Activated naive CD4-positive, alpha-beta T cell treated with anti-CD3 and anti-CD28 coated beads, Interleukin-2, amount 50 U/mL, for 72 hours (primary cell): ENCODE measurements at places on chromosomes 3 and 15.

GRCh38 chr3:195911946-195912270 is 3.6 kb upstream of the TNK2 start:
- no peak for DNase-seq

DNA sequence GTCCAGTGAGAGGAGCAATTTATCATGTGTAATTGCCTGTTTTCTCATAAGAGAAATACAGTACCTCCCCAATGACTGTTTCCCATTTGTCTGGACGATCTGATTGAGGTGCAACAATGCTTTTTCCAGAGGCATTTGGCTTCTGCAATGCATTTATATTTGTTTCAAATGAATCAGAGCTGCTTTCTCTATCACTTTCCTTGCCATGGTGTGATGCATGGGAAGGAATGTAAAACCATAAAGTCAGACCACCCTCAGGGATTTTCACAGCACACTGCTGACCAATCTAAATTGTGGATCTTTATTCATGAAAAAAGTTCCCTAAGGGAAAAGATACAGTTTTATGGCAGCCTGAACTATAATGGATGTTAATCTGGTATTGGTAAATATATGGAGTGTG is 333.0 kb downstream of the ZNF385D start:
- no peak for DNase-seq

GRCh38 chr3:39150148-39150802 is 3.1 kb downstream of the CSRNP1 start:
- no peak for DNase-seq

- no peak for DNase-seq
These were observed 17.9 kb upstream of the OR5H6 start for GRCh38 chr3:98246142-98246541.

DNA sequence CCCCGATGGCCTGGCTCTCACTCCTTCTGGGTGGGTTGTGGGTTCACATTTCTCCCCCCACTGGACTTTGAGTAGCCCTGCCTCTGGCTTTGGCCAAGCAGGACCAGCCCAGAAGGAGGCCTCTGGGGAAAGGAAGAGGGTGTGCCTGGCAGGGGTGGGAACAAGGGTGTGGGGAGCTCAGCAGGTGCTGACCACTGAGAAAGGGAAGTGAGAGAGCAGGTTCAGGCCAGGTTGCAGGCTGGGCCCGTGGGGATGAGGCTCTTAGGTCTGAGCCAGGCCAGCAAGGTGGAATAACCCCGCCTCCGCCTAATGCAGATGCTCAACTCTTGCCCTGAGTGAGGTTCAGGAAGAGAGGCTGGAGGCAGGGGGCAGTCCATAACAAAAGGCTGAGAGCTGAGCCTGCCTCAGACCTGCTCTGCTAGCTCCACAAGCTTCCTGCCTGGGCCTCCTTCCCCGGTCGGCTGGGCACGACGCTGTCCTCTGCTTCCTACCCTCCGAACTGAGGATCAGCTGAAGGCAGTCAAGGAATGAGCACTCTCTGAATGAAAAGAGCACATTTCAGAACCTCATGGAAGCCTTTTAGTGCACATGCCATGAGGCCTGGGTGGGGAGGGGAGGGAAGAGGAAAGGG is 82.7 kb downstream of the TLE3 start:
- DNase-seq = no peak

DNA sequence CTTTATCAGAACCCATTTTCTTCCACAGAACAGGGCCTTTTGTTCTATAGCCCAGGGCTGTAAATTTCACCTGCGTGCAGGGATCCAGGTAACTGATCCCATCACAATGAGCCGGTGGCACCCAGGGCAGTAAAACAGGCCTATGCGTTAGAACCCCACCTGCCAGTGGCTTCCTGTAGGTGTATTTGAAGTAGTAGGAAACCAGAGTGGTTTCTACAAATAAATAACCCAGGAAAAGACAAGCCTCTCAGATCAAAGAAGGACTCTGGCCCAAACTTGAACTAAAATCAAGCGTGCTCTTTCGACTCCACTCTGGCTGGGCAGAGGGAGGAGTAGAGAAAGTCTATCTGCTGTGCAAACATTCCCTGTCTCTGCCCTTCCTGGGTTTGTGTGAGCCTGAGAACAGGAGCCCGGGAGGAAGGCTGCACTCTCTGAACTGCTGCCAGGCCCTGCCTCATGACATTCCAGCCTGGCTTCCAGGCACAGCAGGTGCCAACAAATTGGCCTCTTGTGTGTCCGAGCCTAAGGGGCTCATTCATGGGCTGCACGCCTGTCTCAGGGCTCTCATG is 77.7 kb downstream of the CEMIP start:
- no peak for DNase-seq

DNA sequence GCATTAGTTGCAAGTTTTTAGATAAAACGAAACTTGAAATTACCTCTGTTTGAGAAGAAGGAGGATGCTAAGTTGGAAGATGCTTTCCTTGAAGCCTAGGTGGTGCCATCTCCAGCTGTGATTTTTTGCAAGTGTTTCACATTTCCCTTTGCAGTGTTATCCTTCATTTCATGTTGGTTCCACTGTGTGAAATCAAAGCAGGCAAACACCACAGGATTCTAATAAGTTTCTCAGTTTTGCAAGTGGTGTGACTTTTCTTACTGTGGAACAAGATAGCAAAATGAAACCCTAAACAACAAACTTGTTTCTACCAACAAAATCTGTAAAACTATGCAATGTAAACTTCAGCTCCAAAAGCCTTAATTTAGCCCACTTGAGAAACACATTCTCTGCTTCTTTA is 260.9 kb downstream of the OXSM start:
- DNase-seq = no peak

DNA sequence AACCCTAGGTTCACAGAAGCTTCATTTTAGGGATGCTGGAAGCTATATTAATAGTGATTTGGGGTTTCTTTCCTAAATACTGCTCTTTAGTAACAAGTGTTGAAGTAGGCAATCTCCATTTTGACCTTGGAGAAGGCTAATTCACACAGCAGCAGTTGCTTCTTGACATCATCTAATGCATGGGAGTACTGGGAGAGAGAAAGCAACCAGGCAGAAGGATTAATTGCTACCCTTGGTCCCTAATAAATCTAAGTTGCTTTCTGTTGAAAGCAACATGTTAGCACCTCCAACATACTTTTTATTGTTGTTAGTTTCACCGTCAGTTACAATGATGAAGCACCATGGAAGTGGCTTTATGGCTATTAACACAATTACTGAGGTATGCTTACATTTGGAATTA is 96.2 kb downstream of the ADAMTS9 start:
- DNase-seq = no peak

- no peak for DNase-seq
These were observed 622.2 kb downstream of the ZPLD1 start for GRCh38 chr3:103057003-103057402.

DNA sequence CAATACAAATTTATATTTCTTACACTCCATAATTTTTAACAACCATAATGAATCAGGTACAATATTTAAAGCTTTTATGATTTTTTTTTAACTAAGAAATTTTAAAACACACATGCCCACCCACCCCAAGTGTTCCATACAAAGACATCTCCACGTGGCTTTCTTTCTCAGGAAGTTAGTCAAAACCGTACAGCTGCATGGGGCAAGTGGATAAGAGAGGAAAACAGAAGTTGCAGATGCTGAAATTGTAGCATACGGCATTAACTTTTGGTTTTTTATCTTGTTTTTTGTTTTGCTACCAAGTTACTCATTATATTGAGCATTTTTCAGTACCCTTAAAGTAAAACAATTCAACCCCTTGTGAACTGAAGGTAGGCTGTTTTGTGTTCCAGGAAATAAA is 14.8 kb downstream of the GNB4 start:
- DNase-seq = no peak
